ENCODE measurements at places on chromosomes 11 and 22. TPM values are rescaled to one million over a fixed set of nuclear protein-coding genes. Genes with fewer than 3 reads are reported as not detected.
A peak's percentile ranks its signal among the peaks of the same experiment; 100 is the strongest.

The IRAG1 gene
- 4.2 TPM for total RNA-seq

The CTSW gene
- total RNA-seq = not detected

The SEZ6L gene
- 13.8 TPM for total RNA-seq

The FGF4 gene
- total RNA-seq = 3.5 TPM

The RAC2 gene
- total RNA-seq = 3.8 TPM

The SLC16A8 gene
- total RNA-seq = 0.82 TPM

DNA sequence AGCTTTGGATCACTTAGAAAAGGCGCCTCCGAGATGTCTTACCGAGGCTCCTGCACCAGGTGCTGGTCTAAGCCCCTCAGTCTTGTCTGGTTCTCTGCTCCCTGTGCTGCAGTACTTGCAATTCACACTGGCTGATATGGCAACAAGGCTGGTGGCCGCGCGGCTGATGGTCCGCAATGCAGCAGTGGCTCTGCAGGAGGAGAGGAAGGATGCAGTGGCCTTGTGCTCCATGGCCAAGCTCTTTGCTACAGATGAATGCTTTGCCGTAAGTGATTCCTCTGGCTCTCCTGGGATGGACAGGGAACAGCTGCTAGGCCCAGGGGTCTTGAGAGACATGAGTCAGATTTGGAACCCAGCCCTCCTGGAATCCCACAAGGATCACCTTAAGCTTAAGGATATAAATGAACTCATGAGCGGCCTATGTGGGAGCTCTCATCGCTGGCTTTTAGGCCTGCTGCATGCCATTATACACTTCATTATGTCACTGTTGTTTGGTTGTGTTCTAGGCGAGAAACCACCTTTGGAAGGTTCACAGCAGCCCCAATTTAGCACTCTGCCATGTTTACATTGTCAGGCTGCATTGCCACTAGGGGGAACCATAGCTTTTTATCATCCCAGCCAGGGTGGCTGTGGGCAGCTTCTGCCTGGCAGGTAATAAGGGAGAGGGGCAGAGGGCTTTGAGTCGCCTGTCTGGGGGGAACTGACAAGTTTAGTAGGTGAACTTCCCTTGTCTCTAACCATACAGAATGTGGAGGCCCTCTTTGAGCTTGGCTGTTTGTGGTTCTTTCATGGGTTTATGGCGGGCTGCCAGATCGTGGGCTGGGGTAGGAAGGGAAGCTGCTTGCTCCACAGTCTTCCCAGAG lies 8.5 kb downstream of the ACAD8 start:
- H3K27me3 ChIP-seq = no peaks in the 10 kb centered on the region
- peak; percentile 83 for DNase-seq
- no peaks in the 10 kb centered on the region for H3K4me1 ChIP-seq
- H3K4me3 ChIP-seq = no peak overlapping the region

- H3K27ac ChIP-seq = no peak overlapping the region
- no peaks in the 10 kb centered on the region for H3K36me3 ChIP-seq
- H3K27me3 ChIP-seq = peaks cover 50% of the 10 kb centered on the region
- peak; percentile 71 for DNase-seq
- peak overlapping the region; percentile 68 for H3K4me3 ChIP-seq
Measured at GRCh38 chr11:118264569-118265465, 720 bp upstream of the MPZL2 start.

DNA sequence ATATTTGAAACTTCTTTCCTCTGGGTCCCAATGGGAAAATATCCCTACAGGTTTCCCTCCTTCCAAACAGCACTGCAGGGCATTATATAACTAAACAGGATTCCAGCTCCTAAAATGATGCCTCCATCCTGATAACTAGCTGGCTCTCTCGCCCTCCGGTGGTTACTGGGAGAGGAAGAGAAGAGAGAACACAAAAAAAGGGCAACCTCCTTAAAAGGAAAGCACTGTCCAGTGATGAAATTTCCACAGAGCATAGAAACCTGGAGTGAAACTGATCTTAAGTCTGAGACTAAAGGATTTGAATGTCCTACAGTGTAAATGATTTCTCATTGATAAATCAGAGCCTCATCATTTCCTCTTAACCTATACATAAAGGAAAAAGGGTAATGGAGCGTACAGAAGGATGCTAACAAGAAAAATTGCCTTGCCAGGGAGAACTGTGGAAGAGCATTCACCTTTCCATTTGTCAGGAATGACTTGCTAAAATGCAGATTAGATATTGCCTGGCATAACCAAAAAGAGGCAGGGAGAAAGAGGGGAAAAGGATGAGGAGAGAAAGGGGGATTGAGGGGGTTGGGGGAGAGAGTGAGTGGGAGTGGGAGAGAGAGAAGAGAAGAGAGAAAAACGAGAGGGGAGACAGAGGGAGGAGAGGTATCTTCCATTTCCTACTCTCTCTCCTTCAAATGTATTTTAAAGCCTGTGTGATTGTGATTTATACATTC lies 121.3 kb downstream of the APOL5 start:
- no peaks in the 10 kb centered on the region for H3K27me3 ChIP-seq
- H3K27ac ChIP-seq = peak overlapping the region; percentile 90
- DNase-seq = peak; percentile 71
- H3K36me3 ChIP-seq = no peaks in the 10 kb centered on the region
- peaks cover 7% of the 10 kb centered on the region for H3K4me1 ChIP-seq
- H3K4me3 ChIP-seq = peak overlapping the region; percentile 94

DNA sequence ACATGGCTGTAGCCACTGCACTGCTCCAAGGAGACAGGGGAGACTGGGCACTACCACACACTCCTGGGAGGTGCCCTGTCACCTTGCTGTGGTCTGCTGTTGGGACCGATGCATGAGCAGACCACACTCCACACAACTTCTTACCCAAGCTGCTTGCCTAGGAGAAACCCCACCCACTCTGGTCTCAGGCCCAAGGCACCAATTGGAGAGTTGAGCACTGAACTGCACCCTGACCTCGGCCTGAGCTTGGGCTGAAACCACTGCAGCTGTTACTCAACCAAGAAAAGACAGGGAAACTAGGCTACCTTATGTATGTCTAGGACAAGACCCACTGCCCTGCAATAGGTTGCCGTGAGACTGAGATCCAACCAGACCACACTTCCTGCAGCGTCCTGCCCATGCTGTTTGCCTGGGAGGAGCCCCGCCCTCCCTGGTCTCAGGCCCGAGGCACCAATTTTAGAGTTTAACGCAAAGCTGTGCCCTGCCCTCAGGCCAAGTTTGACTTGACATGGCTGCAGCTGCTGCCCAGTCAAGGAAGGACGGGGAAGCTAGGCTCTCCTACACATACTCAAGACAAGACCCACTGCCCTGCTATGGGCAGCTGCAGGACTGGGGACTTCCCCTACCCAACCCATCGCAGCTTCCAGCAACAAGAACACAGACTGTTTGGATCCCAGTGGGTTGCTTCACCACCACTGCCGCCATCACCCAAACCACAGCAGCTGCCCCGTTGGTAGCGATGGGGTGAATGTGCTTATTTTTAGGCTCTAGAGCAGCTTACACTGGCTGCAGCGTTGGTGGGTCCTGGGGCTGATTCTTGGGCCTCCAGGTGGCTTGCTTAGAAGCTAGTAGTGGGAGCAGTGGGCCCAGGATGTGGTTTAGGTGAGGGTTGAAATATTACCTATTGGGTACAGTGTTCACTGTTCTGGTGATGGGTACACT lies 66.8 kb downstream of the BRD1 start:
- DNase-seq = peak; percentile 37
- H3K27ac ChIP-seq = no peak overlapping the region
- no peaks in the 10 kb centered on the region for H3K4me1 ChIP-seq
- no peaks in the 10 kb centered on the region for H3K27me3 ChIP-seq

DNA sequence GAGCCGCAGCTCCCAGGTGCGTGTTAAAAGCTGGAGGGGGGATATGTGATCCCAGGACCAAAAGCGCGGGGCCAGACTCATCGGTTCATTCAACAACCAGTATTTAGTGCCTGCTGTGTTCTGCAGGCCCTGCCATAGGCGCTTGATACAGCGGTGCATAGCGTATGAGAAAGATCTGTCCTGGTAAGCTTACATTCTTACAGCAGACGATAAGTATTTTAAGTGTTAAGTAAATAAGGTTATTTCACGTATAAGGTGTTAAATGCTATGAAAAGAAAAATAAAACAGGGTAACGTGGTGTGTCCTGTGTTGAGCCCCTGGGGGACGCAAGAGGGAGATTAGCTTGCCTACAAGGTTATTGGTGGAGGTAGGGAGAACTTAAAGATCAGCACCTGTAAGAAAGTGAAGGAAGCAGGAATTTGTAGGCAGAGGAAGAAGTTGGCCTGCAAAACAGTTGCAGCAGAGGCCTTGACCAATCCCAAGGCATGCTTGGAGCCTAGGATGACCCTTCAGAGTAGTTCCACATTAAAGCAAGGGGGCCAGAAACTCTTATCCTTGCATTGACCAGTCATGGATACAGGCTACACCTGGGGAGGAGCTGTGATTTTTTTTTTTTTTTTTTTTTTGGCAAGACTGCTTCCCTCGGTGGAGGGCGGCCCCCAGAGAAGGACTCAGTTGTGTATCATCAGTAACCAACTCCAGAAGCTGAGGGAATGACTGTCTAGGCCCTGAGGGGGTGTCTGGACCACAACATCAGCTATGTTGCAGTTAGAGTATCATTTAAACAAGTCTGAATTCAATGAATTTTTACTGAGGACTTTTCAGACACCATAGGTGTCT lies 487 bp upstream of the LIPT2 start:
- DNase-seq = no peak
- peak overlapping the region; percentile 96 for H3K27ac ChIP-seq
- no peaks in the 10 kb centered on the region for H3K27me3 ChIP-seq
- H3K4me1 ChIP-seq = no peaks in the 10 kb centered on the region
- H3K36me3 ChIP-seq = no peaks in the 10 kb centered on the region

GRCh38 chr22:50061824-50062355 lies 3.8 kb upstream of the TTLL8 start:
- H3K4me1 ChIP-seq = peaks cover 4% of the 10 kb centered on the region
- H3K4me3 ChIP-seq = no peak overlapping the region
- H3K27me3 ChIP-seq = peaks cover 19% of the 10 kb centered on the region
- H3K27ac ChIP-seq = no peak overlapping the region

DNA sequence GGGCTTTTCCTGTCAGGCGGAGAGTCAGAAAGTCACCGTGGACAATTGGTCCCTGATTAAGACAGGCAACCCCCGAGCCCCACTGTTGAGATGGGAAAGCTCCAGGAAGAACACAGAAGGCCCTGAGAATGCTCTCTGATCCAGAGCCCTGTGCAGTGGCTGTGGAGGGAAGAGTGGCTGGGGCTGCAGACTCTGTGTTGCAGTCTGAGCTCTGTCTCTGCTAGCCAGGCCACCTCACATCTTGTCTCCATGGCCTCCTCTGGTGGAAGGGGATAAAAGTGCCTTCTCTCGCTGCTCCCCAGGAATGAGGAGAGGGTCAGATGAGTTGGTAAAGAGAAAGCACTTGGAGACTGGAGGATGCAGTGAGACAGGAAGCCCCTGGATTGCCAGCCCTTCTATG lies 141.2 kb downstream of the CEP164 start:
- H3K4me1 ChIP-seq = no peaks in the 10 kb centered on the region
- H3K36me3 ChIP-seq = no peaks in the 10 kb centered on the region
- peak; percentile 72 for DNase-seq
- H3K27ac ChIP-seq = no peak overlapping the region

GRCh38 chr11:119880143-119880542 lies 151.1 kb upstream of the NECTIN1 start:
- H3K4me1 ChIP-seq = peaks cover 10% of the 10 kb centered on the region
- peak; percentile 68 for DNase-seq
- H3K4me3 ChIP-seq = no peak overlapping the region
- no peak overlapping the region for H3K27ac ChIP-seq

- no peak overlapping the region for H3K4me3 ChIP-seq
- no peak overlapping the region for H3K27ac ChIP-seq
- peaks cover 8% of the 10 kb centered on the region for H3K4me1 ChIP-seq
Measured at GRCh38 chr22:45586651-45587405, 84.1 kb downstream of the FBLN1 start.

DNA sequence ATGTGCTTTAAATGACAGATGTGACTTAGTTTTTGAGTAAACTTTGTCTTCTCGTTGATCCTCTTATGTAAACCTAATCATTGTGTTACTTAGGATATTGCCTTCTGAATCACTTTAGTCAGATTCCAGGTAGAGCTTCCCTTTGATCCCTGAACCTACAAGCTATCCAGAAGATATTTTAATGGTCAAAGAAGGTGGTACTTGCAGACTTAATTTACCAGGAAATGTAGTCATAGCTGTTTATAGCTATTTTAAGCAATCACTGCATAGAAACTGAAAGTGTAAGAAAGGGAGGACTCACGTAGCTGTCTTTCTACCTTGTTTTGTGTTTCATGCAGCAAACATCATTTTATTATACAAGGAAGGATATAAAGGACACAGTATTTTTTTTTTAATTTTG lies 189.5 kb downstream of the DDX10 start:
- no peaks in the 10 kb centered on the region for H3K27me3 ChIP-seq
- H3K4me3 ChIP-seq = no peak overlapping the region
- H3K36me3 ChIP-seq = peaks cover 4% of the 10 kb centered on the region

GRCh38 chr11:26556582-26556981 lies 15.5 kb downstream of the MUC15 start:
- H3K27ac ChIP-seq = no peak overlapping the region
- H3K4me1 ChIP-seq = no peaks in the 10 kb centered on the region
- H3K27me3 ChIP-seq = no peaks in the 10 kb centered on the region
- H3K36me3 ChIP-seq = no peaks in the 10 kb centered on the region
